Stromal cell of bone marrow (primary cell): ENCODE measurements at places on chromosomes 5 and 9.
A peak's percentile ranks its signal among the peaks of the same experiment; 100 is the strongest.

DNA sequence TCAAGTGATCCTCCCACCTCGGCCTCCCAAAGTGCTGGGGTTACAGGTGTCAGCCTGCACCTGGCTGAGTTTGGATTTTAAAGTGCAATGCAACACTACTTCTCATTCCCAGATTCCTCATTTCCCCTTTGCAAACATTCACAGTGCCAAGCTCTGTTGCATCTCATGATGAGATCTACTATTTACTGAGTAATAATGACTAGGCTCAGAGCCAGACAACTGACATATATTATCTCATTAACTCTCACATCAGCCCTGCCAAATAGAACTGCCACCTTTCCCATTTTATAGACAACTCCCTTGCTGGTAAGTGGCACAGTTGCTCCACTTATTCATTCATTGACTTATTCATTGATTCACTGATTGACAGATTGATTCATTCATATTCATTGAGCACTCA lies 7.0 kb downstream of the PDE6A start:
- DNase-seq, result no peak

DNA sequence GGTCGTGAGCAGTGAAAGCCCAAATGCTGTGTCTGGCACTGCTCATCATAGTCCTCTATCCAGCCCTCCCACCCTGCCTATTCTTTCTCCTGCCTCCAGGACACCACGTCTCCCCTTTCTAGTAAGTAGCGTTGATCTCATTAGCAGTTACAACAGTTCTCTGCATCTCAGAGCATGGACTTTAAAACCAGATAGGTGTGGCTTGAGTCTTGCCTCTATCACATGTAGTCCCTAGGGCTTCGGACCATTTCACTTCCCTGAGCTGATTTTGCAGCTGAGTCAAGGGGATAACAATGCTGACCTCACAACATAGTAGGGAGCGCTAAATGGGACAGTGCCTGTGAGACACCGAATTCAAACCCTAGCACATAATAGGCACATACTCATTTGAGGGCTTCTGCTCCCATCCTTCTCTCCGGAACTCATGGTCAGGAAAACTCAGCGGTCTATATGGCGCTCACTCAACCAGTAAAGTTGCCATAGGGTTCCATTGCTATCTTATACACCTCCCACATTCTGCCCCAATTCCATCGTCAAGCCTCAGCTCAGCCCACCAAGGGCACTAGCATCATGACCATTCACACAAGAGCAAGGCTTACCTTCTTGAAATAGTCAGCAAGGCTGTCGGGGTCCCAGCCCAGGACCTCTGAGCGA lies 515 bp downstream of the LCP2 start:
- DNase-seq, result no peak

GRCh38 chr9:128192601-128193371 lies 1.4 kb upstream of the CIZ1 start:
- DNase-seq, result peak; percentile 72

- no peak for DNase-seq
These were observed 17.8 kb upstream of the SLCO4C1 start for GRCh38 chr5:102313912-102314311.
